ENCODE measurements at places on chromosomes 5 and 9.

DNA sequence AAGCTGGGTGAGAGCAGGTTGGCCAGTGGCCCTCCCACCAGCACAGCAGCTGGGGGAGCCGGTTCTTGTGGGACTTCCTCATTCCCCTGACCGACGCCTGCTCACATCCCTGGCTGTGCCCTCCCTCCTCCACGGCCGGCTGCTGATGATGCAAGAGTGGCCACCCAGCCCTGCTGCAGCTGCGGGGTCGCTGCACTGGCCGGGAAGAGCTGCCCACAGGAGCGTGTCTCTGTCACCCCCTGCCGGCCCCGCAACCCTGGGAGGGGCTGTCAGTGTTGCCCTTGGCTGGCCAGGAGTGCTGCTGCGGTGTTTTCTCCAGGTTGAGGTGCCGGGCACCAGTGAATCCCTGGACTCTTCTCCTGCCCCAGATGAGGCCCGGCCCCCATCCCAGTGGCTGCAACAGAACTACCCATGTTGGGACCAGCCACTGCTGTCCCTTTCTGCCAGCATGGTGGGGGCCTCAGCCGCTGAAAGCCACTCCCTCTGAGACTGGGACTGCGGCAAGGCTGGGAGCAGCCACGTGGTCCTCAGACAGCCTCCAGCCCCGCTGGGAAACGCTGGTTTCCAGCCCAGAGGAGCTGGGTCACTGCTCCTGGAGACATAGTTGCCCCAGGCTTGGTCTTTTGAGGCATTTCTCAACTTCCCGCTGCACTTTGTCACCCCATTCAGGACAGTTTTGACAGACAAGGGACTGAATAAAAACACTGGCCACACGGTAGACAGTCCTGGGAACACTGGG lies 739 bp downstream of the CARD9 start:
- peak; percentile 69 for DNase-seq

DNA sequence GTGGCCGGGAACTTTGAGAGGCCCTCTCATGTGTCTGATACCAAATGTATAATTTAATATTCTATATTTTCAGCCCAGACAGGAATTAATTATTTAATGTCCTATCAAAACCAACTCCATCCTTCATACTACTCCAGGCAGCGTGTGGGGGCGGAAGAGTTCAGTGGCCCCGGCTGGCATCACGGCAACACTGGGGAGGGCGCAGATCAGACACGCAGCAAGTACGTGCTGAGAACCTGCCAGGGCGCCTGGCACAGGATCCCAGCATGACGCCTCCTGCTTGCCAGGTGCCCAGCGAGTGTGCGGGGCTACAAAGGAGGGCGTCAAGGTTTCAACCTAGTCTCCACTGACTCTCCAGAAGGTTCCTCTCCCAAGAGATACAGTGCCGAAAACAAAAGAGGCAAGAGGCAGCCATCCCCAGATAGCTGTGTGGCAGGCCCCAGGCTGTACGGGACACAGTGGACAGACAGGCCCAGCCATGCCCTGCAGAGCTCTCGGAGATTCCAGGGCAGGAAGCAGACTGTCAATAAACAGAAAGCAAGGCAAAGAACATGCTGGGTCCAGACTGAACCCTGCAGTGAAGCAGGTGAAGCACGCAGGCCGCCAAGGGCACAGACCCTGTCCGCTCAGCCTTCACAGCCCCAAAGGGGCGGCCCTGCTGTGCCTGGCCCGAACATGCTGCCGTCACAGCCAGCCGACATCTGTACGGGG lies 110.3 kb downstream of the VAV2 start:
- DNase-seq: no peak

DNA sequence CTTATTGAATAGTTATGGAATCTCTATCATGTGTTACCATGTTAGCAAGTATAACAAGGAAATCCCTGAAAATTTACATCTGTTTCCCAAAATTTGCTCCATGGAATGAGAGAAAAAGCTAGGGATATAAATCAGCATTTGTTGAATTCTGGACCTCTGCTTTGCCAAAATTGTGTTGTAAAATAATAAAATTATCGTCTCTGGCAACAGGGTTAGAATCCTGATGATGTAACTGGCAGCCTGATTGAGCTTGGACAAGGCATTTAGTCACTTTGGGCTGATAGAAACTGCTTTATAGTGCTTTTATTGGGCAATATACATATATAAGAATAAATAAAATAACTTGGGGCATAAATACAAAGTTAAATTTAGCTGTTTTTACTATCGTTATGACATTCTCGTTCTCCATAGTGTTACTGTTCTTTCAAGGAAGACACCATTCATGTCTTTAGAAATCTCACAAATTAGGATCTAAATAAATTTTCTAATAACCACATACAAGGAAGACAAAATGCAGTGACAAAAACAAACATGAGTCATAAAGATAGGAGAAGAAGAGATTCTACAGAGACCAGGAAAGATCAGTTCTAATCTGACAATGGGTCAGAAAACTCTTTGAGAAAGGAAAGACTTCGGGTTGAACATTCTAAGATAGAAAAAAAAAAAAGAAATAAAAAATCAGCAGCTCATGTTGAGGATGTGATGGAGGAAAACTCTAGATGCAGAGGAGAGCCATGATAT lies 145.0 kb upstream of the CDH10 start:
- DNase-seq: no peak

- DNase-seq: peak; percentile 20
These were observed 530 bp downstream of the TMEFF1 start for GRCh38 chr9:100473276-100474081.

- peak; percentile 60 for DNase-seq
These were observed 29.8 kb upstream of the GGTA1 start for GRCh38 chr9:121529237-121529987.

- no peak for DNase-seq
These were observed 9.7 kb downstream of the CDC37L1 start for GRCh38 chr9:4689021-4689420.

DNA sequence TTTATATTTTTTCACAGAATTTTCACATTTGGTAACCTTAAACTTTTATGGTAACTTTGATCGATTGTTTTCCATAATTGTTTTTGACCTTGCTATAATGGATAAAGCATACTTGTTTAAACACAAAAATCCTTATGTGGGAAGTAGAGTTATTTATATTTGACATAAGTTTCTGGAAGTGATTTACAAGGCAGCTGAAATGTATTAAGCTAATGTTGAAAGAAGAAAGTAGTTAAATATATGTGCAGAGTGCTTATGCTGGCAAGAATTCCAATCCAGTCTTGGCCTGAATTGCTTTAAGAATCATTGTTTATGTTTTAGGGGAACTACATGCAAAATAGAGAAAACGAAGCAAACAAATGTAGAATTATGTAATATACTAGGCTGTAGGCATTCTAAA lies 763.6 kb downstream of the TAF11L14 start:
- no peak for DNase-seq

DNA sequence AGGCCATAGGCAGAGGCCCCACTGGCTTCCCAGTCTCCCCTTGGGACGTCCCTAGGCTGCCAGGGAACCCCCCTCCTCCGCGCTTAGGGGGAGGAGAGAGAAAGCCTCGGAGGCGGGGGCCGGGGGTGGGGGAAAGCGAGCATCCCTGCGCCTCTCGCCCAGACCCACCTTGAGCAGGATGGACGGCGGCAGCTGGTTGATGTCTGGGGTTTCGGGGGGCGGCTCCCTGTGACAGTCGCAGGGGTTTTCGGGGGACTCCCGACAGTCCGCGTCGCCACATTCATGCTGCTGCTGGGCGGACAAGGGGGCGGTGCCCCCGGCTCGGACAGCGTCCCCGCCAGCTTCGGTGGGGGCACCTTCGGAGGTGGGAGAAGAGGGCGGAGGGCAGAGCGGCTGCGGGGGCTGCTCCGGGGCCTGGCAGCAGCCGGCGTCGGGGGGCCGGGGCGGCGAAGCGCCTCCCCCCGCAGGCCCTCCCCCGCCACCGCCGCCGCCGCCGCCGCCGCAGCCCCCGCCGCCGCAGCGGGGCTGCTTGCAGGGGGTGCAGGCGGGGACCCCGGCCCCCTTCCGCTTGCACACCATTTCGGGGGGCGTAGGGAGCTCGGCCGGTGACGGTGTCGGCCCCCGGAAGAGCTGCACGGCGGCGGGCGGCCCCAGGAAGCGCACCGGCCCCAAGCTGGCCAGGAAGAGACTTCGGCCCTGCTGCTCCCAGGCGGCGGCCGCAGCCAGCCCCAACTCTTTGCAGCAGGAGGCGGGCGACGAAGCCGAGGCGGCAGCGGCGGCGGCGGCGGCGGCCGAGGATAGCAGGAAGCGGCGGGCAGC lies 1.2 kb downstream of the FBXL17 start:
- no peak for DNase-seq

- no peak for DNase-seq
These were observed 15.5 kb upstream of the PAIP1 start for GRCh38 chr5:43572357-43572756.

- peak; percentile 47 for DNase-seq
These were observed 6.1 kb downstream of the ZNF462 start for GRCh38 chr9:106869028-106869427.

- no peak for DNase-seq
These were observed 230.9 kb downstream of the GAS1 start for GRCh38 chr9:86716326-86716922.

DNA sequence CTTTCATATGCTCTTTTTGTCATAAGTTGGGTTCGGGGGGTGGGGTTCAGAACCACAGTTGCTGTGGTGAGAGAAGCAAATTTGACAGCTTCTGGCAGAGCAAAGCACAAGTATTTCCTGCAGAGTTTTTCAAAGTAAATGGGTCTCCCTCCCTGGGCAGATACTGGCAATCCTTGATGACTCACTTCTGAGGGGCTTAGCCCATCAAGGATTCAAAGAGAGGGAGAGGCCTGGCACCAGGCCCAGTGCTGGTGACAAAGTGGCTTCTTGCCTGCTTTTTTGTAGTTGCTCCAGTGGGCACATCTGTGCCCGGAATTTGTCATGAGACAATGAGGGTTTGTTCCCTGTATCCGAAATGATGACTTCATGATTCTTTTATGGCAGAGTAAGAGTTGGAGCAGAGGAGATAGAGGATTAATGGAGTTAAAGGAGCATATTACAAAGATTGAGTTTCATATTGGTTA lies 46.6 kb upstream of the TNC start:
- peak; percentile 24 for DNase-seq

GRCh38 chr5:39414426-39414825 lies 10.4 kb downstream of the DAB2 start:
- no peak for DNase-seq

DNA sequence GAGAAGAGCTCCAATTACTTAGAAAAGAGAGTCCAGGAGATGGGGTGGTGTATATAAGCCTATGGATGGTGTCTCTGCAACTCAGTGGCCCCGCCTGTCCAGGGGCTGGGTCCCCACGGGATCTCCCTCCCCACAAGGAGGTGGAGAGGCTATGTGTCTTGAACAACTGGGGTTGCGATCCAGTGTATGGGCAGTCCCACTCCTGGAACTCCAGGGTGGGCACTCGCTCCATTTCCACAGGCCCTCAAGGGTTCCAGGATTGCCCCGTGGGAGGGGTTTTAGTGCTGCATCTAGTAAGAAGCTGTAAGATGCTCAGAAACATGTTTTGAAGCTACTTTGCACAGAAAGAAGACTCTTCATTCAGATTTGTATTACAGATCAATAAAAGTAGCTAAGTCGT lies 558 bp upstream of the SMAD5 start:
- peak; percentile 10 for DNase-seq

GRCh38 chr9:80878556-80878955 lies 810.8 kb downstream of the TLE1 start:
- peak; percentile 65 for DNase-seq
